ENCODE measurements at places on chromosomes 7 and 10. TPM values are rescaled to one million over a fixed set of nuclear protein-coding genes. Genes with fewer than 3 reads are reported as not detected.

DNA sequence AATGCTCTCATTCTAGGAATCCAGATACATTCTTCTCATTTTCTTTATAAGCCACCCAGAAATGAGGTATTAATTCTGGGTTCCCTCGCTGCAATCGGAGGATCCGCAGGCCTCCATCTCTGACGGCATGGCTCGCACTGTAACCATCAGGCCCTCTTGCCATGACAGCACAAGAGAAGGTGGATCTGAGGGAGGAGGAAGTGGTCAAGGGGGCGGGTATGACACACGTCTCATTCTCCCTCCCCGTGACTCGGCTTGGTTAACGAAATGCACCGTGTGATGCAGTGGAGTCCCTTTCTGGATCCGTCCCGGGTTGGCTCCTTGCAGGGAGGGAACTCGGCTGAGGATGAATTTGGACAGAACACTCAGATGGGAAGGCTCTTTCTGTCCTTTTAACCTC is 280.2 kb downstream of the TCERG1L start:
- no peak for DNase-seq

The MUC12 gene
- total RNA-seq: 0.24 TPM

DNA sequence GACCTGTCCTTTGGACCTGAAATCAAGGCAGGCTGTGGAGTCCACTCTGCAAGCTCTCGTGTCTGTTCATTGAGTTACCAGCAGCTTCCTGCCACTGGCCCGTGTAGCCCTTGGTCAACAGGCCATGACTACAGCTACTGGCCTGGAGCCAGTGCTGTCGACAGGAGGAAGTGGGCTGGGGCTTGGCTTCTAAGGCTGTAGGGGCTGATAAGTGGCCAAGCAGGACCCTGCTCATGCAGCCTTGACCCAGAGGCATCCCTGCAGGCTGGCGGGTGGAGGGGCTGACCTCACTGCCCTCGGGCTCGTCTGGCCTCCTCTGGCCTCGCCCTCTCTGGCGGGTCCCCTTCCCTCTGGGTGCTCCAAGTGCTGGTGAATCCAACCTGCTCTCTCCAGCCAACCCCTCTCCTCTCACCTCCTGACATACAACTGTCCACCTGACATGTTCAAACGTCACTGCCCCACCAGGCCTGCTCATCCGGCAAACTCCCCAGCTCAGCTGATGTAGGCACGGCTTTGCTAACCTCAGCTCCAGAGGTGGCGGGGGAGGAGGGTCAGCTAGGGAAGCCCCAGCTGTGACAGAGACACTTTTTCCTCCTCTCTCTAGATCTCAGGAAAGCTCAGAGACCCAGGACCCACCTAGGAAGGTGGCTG is 188.6 kb upstream of the LYZL2 start:
- peak; percentile 88 for DNase-seq

GRCh38 chr10:95329296-95329695 is 38.5 kb upstream of the PDLIM1 start:
- no peak for DNase-seq

DNA sequence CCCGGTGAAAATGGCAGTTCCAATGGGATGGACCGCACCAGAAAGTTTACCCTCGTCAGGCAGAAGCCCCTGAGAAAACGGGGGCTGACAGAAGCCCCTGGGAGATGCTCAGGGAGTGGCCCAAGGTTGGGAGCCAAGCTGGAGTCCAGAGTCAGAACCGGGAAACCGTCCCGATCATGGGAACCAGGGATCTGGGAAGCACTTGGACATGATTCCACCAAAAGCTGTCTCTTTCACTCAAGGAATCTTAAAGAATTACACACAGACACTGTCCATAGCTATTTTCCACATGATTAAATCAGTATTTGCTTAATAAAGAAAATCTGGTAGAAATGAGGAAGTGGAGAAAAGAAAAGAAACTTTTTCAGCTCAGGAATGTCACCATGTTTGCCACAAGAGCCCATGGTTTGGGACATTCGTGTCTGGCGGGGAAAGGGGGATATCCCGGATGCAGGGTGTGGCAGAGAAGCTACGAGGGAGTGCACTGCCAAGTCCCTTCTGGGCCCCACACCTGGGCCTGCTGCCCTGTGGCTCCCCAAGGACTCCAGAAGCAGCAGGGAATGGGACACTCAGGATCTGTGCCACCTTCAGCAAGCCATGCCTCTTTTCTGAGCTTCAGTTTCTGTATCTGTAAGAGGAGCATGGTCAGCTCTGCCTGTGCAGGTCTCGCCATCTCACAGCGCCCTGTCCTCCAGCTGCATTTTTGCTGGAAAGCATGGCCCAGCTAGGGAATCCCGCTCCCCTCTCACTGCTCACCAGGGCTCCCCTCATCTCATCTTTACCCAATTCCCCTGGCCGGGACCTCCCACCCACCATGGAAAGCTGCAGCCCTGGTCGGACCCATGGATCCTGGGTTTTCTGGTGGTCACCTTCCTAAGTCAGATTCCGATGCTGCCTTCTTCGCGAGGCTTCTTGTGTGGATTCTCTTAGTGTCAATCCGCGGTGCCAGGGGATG is 225.1 kb upstream of the GRB10 start:
- no peak for DNase-seq

The HMX3 gene
- total RNA-seq: not detected

DNA sequence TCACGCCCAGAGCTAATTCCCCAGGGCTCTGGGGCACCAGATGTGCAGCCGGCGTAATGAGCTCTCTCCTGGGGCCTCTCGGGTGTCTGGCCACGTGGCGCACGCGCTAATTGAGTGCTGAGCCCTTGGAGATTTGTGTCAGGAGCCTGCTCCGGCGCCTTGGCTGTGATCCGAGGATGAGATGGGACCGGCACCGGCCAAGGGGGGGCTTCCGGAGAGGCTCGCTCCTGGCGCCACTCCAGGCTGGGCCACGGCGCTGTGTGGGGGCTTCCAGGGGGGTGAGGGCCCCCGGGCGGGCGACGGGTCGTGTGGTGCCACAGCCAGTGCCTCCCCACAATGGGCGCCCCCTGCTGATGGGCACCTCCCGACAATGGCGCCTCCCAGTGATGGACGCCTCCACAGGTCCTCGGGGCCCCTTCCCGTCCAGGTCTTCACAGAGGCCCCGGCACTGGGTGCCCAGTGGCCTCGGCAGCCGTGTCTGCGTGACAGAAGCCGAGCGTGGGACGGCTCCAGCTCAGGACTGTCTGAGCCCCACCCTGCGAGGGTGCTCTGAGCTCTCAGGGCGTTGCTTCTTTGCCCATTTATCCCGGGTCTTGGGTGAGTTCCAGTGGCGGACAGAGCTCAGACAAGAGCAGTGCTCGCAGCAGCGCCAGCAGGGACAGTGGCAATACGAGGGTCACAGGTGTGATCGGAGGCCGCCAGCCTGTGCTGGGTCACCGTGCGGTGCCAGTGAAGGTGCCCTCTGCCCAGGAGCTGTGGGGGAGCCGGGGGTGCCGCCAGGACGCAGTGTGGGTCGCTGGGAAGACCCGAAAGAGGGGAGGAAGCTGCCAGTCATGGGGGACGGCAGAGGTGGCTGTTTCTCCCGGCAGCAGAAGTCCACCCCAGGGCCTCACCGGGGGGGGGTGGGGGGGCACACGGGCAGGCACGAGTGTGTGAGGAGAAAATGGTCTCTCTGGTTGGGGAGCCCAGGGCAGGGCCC is 8.2 kb upstream of the NKX6-2 start:
- DNase-seq: no peak

DNA sequence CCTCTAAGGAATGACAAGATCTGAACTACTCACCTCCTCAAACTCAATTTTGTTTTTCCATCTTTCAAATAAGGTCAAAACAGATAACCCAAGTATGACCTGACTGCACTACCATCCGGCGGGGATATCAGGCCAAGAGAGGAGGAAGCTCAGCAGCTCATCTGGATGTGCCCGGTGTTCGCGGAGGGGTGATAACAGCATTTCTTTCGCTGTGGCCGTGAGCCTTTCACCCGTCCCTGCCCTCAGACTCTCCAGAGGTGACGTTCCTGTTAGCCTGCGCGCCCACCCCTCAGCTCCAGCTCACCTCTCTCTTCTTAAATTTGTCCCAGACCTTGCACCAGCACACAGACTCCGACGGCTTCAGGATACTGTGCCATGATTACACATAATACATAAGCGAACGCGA is 526 bp downstream of the ZNF248 start:
- peak; percentile 47 for DNase-seq

The DHX32 gene
- total RNA-seq: 21.2 TPM

DNA sequence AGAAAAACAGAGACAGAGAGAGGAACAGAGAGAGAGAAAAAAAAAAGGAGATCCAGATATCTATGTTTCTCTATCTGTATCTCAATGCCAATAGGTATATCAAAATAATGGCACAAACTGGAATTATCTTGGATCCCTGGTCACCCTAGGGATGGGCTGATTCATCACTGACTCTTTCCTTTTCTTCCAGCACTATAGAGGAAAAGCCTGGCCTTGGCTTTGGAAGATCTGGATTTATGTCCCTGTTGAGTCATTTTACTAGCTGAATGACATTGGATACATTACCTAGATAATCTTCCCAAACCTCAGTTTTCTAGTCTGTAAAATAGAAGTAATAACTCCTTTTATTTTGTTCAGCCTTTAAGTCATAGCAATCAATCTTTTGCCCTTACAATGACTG is 152.8 kb upstream of the GDF10 start:
- no peak for DNase-seq

The GIMAP1 gene
- total RNA-seq: 11.6 TPM

- DNase-seq: no peak
Measured at GRCh38 chr7:35420656-35421055, 166.8 kb upstream of the TBX20 start.

The NKX6-2 gene
- not detected for total RNA-seq

DNA sequence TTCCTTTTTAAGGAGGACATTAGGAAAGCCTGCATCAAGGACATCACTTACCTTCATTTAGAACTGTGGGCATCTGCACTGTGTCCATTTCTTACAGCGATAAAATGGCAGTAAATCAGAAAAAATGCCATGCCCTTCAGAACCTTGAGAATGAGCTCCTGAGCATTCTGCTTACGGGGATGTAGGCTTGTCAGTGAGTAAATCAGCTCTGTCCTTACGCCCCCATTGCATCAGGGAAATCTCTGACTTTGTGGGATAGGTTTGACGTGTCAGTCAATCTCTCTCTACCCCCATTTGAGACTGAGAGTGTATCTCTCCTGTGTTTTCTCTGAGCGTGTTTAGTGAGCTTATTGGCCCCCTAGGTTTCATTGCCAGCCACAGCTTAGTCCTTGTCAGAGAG is 837.1 kb downstream of the LRMDA start:
- no peak for DNase-seq

The HOGA1 gene
- 1.9 TPM for total RNA-seq

- DNase-seq: peak; percentile 46
Measured at GRCh38 chr7:27174874-27175625, 930 bp upstream of the HOXA10 start.

DNA sequence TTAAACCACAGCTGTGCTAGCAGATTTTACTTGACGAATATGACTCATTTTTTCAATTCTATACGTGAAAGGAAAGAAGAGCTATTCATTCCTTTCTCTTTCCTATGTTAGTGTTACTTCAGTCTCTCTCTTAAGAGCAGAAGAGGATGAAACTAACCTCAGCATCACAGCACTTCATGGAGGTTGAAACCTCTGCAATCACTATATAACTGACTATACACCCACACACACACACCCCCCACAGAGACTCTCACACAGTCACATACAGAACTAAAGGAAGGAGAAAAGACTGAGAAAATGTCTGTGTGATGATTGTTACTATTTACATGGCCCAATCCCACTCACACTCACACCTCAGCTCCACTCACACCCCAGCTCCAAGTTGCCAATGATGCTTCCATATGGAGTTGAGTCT is 104.2 kb downstream of the KIF20B start:
- no peak for DNase-seq

- no peak for DNase-seq
Measured at GRCh38 chr7:120554960-120555571, 282.1 kb downstream of the KCND2 start.

The TSPAN13 gene
- total RNA-seq: 8.5 TPM

- DNase-seq: no peak
Measured at GRCh38 chr7:68576366-68576765, 1021.9 kb upstream of the AUTS2 start.

The GGCT gene
- 16.7 TPM for total RNA-seq

The CYP3A7 gene
- not detected for total RNA-seq

The STEAP1B gene
- 2.8 TPM for total RNA-seq
